Activated T-cell treated with anti-CD3 and anti-CD28 coated beads for 1 hour (primary cell): ENCODE measurements at places on chromosomes 13 and 19.
A peak's percentile ranks its signal among the peaks of the same experiment; 100 is the strongest.

DNA sequence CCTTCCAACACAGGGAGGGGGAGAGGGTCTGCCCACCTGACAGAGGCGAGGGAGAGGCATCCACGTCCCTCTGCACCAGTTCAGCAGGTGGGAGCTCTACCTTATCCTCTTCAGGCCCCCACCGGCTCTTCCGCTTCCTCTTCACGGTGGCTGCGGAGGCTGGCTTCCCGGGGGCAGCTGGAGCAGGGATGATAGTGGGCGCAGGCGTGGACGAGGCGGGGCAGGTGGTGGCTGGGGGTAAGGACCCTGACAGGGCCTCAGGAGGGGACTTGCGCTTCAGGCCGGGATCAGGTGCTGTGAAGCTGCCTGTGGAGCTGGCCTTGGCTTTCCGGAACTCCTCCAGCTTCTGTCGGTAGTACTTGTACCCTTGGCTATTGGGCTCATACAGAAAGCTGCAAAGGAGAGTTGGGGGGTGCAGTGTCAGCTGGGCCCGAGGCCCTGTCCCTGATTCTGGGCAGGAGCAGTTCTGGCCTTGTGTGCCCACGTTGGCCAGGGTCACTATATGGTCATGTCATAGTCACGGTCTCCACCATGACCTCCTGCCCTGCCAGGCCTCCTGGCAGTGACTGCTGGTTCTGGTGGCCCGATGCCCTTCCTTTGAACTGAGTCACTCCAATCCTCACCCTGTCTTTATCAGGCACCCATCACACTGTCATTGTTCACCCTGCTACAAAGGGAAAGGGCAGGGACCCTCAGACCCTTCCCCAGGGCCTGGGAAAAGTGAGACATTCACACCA, 23.2 kb downstream of the SUGP1 start:
- no peak for DNase-seq

GRCh38 chr19:55358943-55359908, 3.8 kb downstream of the GARIN5B start:
- no peak for DNase-seq

- no peak for DNase-seq
Measured at GRCh38 chr19:38290631-38291147, 13.4 kb upstream of the C19orf33 start.

DNA sequence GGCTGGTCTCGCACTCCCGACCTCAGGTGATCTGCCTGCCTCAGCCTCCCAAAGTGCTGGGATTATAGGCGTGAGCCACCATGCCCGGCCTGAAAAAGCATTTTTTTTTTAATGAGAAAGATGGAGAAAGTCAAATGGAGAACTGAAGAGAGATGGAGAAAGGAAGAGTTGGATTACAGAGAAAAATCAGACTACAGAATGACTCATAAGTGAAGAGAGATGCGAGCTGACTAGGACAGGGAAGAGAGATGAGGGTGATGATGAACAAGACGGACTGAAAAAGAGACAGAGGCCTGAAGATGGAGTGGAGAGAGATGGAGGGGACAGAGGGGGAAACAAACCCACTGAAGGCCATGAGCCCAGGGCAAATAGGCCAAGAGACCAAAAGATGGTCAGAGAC, 1.5 kb downstream of the DHX34 start:
- no peak for DNase-seq

DNA sequence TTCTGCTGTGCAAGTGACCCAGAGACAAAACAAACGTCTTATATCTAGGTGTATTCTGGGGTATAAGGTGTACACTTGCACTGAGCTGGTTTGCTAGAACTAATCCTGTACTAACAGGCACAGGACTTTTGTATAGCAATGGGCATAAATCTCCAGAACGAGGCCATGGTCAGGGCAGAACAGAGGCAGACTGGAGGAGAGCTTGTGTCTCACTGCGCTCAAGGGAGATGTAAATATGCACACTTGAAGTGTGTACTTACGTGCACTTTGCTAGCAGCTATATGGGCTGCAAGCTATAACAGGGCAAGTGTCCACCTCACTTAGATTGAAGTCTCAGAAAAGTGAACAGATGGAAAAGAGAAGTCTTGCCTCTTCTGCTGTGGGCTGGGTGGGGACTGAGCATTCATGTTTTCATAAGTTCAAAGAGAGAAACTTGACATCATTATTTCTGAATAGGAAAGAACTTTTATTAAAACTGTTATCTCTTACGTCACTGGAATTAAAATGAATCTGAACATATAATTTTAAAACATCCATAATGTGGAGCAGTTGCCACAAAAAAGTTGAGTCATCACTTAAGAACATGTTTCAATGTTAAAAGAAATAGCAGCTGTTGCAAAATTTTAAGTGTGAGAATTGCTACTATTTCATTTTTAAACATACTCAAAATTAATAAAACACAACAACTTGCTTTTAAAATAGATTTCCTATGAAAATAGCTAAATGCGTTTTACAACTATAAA, 888.3 kb downstream of the PCDH9 start:
- DNase-seq = no peak

DNA sequence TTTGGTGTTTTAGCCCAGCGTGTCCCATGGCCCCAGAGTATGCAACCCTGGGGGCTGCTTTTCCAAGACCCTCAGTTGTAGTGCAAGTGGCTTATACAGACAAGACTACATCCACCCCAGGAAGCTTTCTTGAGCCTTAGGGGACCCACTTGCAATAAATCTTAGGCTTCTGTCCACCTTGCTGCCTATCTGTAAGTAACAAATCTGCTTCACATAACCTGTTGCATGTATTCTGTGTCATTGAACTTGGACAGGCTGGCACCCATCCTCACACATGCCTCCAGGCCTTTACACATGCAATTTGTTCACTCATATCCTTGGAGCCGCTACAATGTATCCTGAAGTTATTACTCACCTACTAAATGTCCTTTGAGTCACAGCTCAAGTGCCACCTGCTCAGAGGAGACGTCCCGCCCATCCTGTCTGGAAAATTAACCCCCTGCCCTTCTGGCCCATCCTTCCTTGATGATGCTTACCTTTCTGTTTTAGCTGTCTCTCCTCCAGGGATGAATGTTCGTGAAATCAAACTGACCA, 101.2 kb downstream of the ZNF536 start:
- no peak for DNase-seq

- DNase-seq = no peak
Measured at GRCh38 chr13:30776661-30777060, 41.3 kb downstream of the ALOX5AP start.

DNA sequence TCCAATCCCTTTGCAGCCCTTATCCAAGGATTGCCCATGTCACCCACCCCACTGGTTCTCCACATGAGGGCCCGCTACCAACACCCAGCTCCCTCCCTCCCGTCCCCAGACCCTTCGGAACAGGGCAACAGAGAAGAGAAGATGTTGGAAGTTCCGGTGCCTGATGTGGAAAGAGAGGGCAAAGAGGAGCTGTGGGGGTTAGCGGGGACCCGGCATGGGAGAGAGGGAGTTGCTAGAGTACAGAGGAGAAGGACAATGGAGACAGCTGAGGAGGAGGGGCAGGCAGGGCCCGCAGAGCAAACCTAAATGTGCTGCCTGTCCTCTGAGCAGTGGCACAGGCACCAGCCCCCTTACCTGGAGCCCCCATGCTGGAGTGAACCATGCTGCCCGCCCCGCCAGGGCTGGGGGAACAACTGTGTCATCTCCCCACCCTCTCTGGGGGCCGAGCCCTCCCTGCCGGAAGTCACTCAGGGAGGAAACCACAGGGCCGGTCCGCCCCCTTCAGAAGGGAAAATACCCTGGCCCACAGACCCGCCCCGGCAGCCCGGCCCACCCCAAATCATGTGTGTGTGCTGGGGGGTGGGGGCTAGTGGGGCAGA, at the start of gene POU2F2:
POU2F2 (minus strand) TSS at position 417 of the 599 bp plus-strand sequence; CDS start at position 382, 35 bp downstream.
- peak; percentile 84 for DNase-seq

DNA sequence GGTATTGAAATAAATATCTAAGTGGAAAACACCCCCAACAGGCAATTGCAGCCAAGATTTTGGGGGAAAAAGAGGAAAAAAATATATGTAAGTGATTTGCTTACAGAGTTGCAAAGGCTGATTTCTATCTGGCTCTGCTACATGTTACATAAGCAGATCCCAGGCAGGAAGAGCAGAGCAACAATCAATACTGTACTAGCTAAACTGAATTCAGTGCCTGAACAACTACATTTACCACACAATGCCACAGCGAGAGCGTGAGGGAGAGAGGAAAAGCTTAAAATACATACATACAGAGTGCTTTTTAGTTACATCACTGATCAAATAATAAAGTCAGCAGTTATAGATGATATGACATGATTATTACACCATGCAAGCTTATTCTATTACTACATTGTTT, 665.6 kb upstream of the ARGLU1 start:
- DNase-seq = no peak

GRCh38 chr19:47267350-47267759, 7.3 kb upstream of the INAFM1 start:
- no peak for DNase-seq

DNA sequence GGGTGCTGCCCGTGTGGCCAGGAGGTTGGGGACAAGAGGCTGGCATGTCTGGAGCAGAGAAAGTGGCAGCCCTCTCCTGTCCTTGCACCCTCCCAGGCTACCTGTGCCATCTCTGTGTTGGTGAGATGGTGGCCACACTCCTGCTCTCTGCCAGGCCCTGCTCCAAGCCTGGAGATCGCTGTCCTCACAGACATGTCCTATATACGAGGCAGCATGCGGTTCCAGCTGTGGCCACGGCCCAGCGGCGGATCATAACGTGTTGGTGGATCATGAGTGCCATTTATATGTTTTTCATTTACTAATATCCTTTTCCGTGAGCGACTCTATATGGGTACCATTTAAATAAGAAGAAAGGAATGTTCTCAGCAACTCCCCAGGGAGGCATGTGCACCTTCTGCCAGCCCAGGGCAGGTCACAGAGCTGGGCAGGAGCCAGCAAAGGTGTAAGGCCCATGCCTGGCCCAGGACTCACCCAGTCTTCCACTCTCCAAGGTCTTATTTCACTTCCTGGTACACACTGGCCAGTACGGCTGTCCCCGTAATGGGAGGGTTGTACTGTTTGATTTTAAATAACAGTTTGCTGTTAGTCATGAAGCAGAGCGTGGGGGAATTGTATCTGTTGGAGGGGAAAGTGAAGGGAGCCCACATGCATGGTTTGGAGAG, 47.2 kb upstream of the LDLR start:
- DNase-seq = no peak

- DNase-seq = no peak
Measured at GRCh38 chr13:112790735-112791641, 101.2 kb downstream of the ATP11A start.

DNA sequence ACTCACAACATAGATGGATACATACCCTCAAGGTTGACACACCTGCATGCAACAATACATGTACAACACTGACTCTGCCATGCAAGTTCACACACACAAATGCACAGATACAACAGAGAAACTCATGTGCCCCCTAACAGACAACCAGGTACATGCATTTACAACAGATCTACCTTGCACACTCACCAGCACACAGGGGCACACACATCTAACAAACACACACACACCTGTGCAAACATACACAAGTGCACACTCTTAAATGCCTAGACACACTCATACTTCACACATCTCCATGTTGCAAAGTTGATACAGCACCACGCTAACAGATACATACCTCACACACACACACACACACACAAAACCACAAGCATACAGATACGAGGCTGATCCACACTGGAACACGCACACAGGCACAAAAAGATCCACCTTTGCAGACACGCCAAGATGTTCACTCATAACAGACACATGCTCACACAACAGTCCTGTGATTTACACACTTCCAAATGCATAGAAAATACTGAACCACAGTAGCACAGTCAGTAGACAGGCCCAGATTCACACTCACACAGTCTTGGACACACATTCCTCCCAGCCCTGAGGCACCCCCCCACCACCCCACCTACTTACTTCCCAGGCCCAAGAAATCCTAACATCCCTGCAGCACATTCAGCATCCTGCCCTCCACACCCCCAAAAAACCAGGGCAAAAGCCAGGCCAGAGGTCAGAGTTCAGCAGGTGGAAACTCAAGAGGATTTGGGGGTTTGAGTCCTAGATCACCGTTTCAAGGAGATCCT, 1.4 kb downstream of the LRFN1 start:
- DNase-seq = no peak

GRCh38 chr19:46299004-46299509, 2.2 kb downstream of the HIF3A start:
- DNase-seq = no peak

- no peak for DNase-seq
Measured at GRCh38 chr19:12868540-12869112, 12.6 kb downstream of the DNASE2 start.

DNA sequence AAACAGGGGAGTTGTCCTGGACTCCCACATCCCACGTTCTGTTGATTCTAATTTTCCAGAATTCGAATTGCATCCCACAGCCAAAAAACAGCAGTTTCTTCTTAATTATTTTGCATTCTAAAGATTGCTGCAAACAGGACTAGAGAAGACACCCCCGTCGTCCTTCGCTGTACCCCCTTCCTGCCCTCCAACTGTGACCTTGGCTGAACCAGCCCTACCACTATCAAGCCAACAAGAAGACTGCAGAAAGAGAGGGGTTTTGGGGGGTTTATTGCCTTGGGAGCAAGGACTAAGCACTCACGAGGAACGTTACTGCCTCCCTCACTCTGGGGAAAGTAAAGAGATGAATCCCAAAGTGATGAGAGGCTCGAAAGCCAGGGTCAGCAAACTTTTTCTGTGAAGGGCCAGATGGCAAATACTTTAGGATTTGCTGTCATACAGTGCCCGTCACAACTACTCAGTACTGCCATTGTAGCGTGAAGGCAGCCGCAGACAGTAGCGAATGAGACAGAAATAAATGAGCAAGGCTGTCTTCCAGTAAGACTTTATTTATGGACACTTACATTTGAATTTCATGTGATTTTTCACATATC, 32.5 kb upstream of the KATNAL1 start:
- DNase-seq = no peak

GRCh38 chr19:29450812-29451211, 75.0 kb upstream of the VSTM2B start:
- no peak for DNase-seq

- DNase-seq = no peak
Measured at GRCh38 chr13:22027566-22027965, 356.7 kb downstream of the FGF9 start.

GRCh38 chr19:41746593-41747227, 8.6 kb upstream of the CEACAM6 start:
- DNase-seq = peak; percentile 22

- DNase-seq = no peak
Measured at GRCh38 chr19:6828698-6829633, 56.5 kb downstream of the VAV1 start.

DNA sequence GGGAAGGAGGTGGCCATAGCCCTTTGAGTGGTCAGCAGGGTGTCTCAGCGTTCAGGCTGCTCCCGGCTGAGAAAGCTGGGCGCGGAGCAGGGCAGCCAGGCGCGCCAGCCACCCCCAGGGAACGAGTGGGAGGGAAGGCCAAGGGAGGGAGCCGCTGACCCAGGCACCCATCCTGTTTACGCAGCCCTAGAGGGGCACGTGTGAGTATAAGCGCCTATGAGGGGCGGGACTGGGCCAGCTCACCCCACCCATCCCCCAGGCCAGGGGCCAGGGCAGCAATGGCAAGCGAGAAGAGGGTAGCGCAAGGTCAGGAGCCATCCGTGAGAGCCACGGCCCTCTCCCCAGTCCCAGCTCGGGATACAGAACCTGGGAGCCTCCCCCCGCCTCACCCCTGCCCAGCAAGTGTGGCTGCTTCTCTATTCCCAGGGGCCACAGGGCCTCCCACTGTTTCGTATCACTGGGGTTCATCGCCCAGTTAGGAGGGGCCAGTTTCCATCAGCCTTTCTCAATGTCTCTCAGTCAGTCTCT, 897 bp upstream of the DMKN start:
- no peak for DNase-seq
